ENCODE measurements at places on chromosomes 3 and 15.

- no peak overlapping the region for H3K4me3 ChIP-seq
- H3K36me3 ChIP-seq: peaks cover 3% of the 10 kb centered on the region
- no peaks in the 10 kb centered on the region for H3K4me1 ChIP-seq
- H3K27ac ChIP-seq: no peak overlapping the region
- H3K27me3 ChIP-seq: no peaks in the 10 kb centered on the region
- DNase-seq: no peak
Measured at GRCh38 chr3:197524128-197524527, 31.6 kb downstream of the BDH1 start.

DNA sequence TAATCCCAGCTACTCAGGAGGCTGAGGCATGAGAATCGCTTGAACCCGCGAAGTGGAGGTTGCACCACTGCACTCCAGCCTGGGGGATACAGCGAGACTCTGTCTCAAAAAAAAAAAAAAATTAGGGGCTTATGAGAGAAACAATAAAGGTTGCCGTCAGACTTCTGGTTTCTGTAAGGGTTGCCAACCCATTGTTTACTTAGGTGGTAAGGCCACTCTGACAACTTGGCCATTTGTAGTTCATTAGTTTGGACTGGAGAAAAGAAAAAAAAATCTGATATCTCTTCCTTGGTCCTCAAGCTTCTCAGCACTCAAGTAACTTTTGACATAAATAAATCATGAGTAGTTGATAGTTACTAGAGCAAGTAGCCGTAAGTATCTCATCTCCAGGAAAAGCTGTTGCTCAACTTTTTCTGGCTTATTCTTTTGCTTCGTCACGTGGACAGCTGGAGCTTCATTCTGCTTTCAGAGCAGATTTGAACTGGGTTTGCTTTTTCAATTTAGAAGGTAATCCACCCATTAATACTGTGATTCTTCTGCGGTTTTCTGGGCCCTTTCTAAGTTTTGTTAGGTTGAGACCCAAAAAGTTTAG lies 9.4 kb downstream of the SNX1 start:
- H3K4me3 ChIP-seq: no peak overlapping the region
- H3K36me3 ChIP-seq: no peaks in the 10 kb centered on the region
- no peak for DNase-seq
- peak overlapping the region; percentile 73 for H3K27ac ChIP-seq

GRCh38 chr3:7607676-7608075 lies 746.8 kb downstream of the GRM7 start:
- DNase-seq: no peak
- no peaks in the 10 kb centered on the region for H3K27me3 ChIP-seq
- H3K36me3 ChIP-seq: no peaks in the 10 kb centered on the region
- H3K4me1 ChIP-seq: no peaks in the 10 kb centered on the region
- H3K4me3 ChIP-seq: no peak overlapping the region
- no peak overlapping the region for H3K27ac ChIP-seq

DNA sequence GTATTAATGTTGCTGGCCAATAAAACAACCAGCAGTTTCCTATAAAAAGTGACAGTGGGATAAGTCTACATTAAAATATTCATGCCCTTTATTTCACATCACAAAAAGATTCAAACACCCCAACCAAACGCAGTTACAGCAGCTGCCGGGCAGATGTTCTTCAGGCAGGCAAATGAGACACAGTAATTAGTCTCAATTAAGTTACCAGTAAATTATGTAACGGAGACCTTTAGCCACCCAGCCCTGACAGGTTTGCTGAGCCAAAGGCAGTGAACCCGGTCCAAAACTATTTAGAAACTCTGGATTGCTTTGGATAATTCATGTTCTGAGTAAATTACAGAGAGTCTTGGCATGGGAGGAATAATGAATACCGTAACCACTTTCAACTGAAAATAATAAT lies 289.2 kb upstream of the LYSMD4 start:
- H3K4me1 ChIP-seq: no peaks in the 10 kb centered on the region
- H3K27ac ChIP-seq: no peak overlapping the region
- H3K36me3 ChIP-seq: no peaks in the 10 kb centered on the region
- H3K4me3 ChIP-seq: no peak overlapping the region
- no peaks in the 10 kb centered on the region for H3K27me3 ChIP-seq

- H3K4me1 ChIP-seq: no peaks in the 10 kb centered on the region
- H3K27ac ChIP-seq: no peak overlapping the region
- no peaks in the 10 kb centered on the region for H3K27me3 ChIP-seq
- no peak for DNase-seq
- H3K4me3 ChIP-seq: no peak overlapping the region
- H3K36me3 ChIP-seq: no peaks in the 10 kb centered on the region
Measured at GRCh38 chr15:39172380-39173281, 408.2 kb upstream of the THBS1 start.

- no peak overlapping the region for H3K4me3 ChIP-seq
- no peak for DNase-seq
- peaks cover 2% of the 10 kb centered on the region for H3K4me1 ChIP-seq
- H3K27me3 ChIP-seq: no peaks in the 10 kb centered on the region
Measured at GRCh38 chr15:72353266-72353665, 22.5 kb downstream of the HEXA start.

DNA sequence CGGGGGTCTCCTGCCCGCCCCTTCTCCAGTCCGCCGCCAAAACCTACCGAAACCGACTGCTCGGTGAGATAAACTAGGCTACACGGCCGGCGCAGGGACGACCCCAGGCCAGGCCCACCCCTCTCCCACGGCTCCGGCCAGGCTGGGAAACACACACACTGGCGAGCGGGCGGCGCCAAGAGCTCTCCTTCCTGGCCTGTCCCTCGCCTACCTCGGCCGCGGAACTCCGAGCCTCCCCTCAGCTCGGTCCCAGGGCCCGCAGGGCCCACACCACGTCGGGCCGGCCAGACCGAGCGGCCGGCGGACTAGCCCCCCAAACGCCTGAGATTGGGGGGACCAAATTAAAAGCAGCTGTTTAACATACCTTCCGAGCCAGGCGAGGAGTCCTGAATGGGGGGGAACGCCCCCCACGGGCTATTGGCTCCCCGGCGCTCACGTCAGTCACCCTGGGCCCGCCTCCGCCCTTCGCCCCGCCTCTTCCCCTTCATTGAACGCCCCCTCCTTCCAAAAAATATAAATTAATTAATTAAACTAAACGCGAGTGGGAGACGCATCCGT lies 4.0 kb upstream of the SIN3A start:
- peak overlapping the region; percentile 98 for H3K27ac ChIP-seq
- H3K27me3 ChIP-seq: no peaks in the 10 kb centered on the region
- H3K4me1 ChIP-seq: peaks cover 32% of the 10 kb centered on the region
- peak overlapping the region; percentile 99 for H3K4me3 ChIP-seq
- peak; percentile 96 for DNase-seq

GRCh38 chr3:127915115-127915936 lies at the start of gene KBTBD12:
KBTBD12 (plus strand) TSS chr3:127915232; CDS start chr3:127923062, 7,830 bp downstream.
- H3K36me3 ChIP-seq: no peaks in the 10 kb centered on the region
- H3K27ac ChIP-seq: no peak within 1 kb of the TSS
- H3K27me3 ChIP-seq: peaks cover 16% of the 10 kb centered on the region
- peaks cover 9% of the 10 kb centered on the region for H3K4me1 ChIP-seq

- H3K4me3 ChIP-seq: peak within 1 kb of the TSS; percentile 29
- no peak within 1 kb of the TSS for H3K27ac ChIP-seq
- peaks cover 9% of the 10 kb centered on the region for H3K27me3 ChIP-seq
- no peaks in the 10 kb centered on the region for H3K36me3 ChIP-seq
- no peak for DNase-seq
Measured at GRCh38 chr15:78641102-78641748, at the start of gene CHRNB4. CHRNB4 (minus strand) TSS chr15:78641210; CDS start chr15:78641133, 77 bp downstream.

- H3K4me3 ChIP-seq: no peak overlapping the region
- H3K27me3 ChIP-seq: no peaks in the 10 kb centered on the region
- no peak overlapping the region for H3K27ac ChIP-seq
- H3K36me3 ChIP-seq: no peaks in the 10 kb centered on the region
- no peak for DNase-seq
Measured at GRCh38 chr3:24185738-24186384, 240.8 kb downstream of the NR1D2 start.

DNA sequence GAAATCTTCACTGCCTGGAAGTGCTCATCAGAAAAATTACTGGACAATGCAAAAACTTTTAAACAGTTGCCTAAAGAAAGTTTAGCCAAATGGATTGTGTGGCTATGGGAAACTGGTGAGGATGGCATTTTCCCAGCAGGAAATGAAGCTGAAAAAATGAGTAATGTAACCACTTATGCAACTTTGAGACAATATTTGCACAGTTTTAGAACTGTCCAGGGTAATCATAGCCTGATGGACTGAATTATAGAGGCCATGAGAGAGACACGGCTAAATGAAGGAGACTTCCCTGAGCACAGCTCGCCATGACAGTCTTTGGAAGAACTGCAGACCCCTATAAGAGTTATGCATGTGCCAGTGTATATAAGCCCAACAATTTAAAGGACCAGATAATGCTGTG lies 881.5 kb downstream of the VGLL3 start:
- no peaks in the 10 kb centered on the region for H3K27me3 ChIP-seq
- H3K4me3 ChIP-seq: no peak overlapping the region
- no peak overlapping the region for H3K27ac ChIP-seq
- H3K36me3 ChIP-seq: no peaks in the 10 kb centered on the region
- H3K4me1 ChIP-seq: no peaks in the 10 kb centered on the region
- no peak for DNase-seq

DNA sequence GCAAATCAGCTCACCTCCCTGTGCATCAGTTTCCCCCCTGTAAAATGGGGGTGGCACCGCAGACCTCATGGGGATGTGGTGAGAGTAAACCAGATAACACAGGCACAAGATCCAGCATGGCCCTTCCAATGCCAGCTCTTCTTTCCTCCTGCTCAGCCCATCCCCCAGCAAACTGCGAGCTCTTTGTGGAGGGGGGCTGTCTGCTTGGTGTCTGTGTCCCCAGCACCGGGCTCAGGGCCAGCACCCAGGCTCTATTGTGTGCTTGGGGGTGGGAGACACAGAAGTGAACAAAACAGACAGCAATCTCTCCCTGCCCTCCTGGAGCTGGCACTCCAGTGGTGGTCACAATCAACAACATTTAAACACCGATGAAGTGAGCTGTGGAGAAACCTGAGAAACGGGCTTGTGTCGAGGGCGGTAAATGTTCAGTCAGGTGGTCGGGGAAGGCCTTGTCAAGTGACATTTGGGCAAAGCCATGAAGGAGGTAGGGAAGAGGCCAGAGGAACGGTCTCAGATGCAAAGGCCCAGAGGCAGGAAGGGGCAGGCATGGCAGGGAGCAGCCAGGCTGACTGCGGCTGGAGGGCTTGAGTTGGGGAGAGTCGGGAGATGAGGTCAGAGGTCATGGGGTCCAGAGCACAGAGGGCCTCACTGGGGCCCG lies 28.4 kb downstream of the GRIP2 start:
- peaks cover 9% of the 10 kb centered on the region for H3K4me1 ChIP-seq
- no peak overlapping the region for H3K4me3 ChIP-seq
- no peak overlapping the region for H3K27ac ChIP-seq

DNA sequence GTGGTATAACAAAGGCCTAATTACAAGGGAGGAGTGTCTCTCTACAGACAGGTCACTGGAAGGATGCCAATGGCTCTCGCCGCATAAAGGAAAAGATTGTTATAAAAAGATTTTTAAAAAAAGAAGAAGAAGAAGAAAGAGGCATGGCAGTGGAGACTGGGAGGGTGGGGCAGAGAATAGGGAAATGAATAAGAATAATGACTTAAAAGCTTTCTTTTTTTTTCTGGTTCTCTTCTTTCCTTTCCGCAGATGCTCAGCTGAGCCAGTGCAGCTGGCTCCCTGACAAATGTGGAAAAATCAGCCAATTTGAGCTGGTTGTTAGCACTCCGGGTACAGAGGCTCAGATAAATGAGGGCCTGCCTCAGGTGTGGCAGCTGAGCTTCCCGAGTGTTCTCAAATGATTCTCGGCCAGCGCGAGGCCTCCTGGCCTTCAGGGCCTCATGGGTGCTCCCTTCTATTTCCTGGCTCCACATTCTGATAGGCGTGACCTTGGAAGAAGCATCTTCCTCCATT lies 234.1 kb downstream of the RORA start:
- no peaks in the 10 kb centered on the region for H3K27me3 ChIP-seq
- no peak for DNase-seq
- H3K4me3 ChIP-seq: no peak overlapping the region
- H3K4me1 ChIP-seq: peaks cover 3% of the 10 kb centered on the region
- no peak overlapping the region for H3K27ac ChIP-seq

DNA sequence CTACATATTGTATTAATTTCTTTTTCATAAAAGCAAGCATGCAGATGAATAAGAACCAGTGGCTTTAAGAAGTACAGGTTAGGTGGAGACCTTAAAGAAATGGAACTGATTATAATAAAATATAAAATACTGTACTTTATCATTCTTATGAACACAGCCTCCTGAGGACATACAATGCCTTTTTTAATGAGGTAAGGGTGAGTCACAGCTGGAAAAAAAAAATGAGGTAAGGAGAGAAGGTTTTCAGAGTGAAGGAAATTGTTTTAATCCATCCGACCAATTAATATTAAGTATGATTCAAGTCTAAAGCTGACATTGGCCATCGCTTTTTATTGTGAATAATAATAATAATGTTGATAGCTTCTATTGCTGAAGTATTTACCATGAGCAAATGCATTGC lies 170.3 kb upstream of the SOX2 start:
- DNase-seq: no peak
- H3K4me3 ChIP-seq: no peak overlapping the region
- no peaks in the 10 kb centered on the region for H3K27me3 ChIP-seq

- H3K36me3 ChIP-seq: no peaks in the 10 kb centered on the region
- H3K27ac ChIP-seq: no peak overlapping the region
- DNase-seq: peak; percentile 30
Measured at GRCh38 chr3:197368821-197369220, 70.4 kb upstream of the DLG1 start.

DNA sequence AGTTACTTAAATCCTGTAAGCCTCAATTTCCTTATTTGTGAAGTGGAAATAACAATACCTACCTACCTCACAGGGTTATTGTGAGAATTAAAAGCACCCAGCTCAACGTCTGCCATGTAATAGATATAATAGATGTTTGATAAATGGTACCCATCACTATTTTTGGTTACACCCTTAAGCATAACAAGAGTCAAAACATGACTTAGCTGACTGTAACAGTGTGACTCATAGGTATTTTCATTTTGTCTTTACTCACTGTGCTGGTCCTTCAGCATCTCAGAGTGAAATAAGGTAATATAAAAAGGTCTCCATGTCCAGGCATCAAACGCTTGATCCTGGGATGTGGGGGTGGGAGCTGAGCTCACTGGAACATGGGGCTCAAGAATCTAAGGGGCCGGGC lies 3.1 kb downstream of the CPLX3 start:
- no peak for DNase-seq
- H3K4me3 ChIP-seq: no peak overlapping the region
- H3K27ac ChIP-seq: no peak overlapping the region
- peaks cover 6% of the 10 kb centered on the region for H3K4me1 ChIP-seq
- H3K36me3 ChIP-seq: no peaks in the 10 kb centered on the region
- peaks cover 5% of the 10 kb centered on the region for H3K27me3 ChIP-seq

DNA sequence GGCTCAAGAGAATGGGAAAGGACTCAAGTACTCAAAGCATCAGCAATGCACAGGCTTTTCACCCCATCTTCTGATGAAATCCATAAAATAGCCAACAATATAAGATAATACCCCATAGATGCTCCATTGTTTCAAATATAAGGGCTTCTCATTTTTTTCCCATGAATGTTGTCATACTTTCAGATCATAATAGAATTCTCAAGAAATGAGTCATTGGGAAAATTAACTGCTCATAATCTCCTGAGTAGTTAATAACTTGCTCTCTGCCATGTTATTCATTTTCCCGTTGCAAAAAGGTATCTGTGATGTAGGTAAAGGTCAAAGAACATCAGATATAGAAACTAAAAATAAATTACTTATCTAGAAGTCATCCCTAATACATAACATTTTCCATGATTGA lies 121.9 kb downstream of the NSUN3 start:
- DNase-seq: no peak
- no peaks in the 10 kb centered on the region for H3K36me3 ChIP-seq
- no peaks in the 10 kb centered on the region for H3K4me1 ChIP-seq
- no peaks in the 10 kb centered on the region for H3K27me3 ChIP-seq

All from spleen (tissue), 13 donors.